Aorta (tissue), 5 donors: ENCODE measurements at places on chromosomes 3 and 15. TPM values are rescaled to one million over a fixed set of nuclear protein-coding genes. Genes with fewer than 3 reads are reported as not detected.

GCNT3 gene
- 10.5 TPM for polyA plus RNA-seq

P2RY13 gene
- polyA plus RNA-seq = 3.3 TPM

FAM107A gene
- polyA plus RNA-seq = 3.8 TPM

ARPP21 gene
- 9.5 TPM for polyA plus RNA-seq

TTC21A gene
- polyA plus RNA-seq = 1.8 TPM

VIPR1 gene
- 11.5 TPM for polyA plus RNA-seq

ENTPD3 gene
- polyA plus RNA-seq = 0.50 TPM

GUCA1C gene
- polyA plus RNA-seq = not detected

FYCO1 gene
- 27.9 TPM for polyA plus RNA-seq

SV2B gene
- not detected for polyA plus RNA-seq

DPPA2 gene
- not detected for polyA plus RNA-seq

KATNBL1 gene
- 16.4 TPM for polyA plus RNA-seq

- H3K4me1 ChIP-seq = no peaks in the 10 kb centered on the region
- no peak overlapping the region for H3K4me3 ChIP-seq
- H3K36me3 ChIP-seq = no peaks in the 10 kb centered on the region
- no peak overlapping the region for H3K27ac ChIP-seq
- DNase-seq = no peak
Measured at GRCh38 chr15:92600856-92601255, 54.7 kb downstream of the FAM174B start.

DNA sequence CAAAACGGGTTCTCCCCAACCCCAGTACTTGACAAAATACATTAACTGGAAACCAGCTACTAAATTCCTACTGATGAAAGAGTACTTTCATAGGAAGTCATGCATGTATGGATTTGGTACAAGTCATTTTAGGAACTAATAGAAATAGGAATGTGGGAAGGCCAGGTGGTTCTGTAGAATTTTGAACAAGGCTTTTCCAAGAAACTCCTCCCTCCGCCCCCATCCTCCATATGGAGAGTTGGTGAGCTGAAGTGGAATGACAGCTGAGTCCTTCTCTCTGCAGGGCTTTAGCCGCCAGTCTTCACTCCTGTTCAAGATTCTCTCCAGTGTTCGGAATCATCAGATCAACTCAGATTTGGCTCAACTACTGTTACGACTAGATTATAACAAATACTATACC is 33.2 kb downstream of the TUBGCP4 start:
- H3K4me3 ChIP-seq = no peak overlapping the region
- peaks cover 7% of the 10 kb centered on the region for H3K36me3 ChIP-seq
- H3K27me3 ChIP-seq = no peaks in the 10 kb centered on the region
- no peaks in the 10 kb centered on the region for H3K4me1 ChIP-seq

DNA sequence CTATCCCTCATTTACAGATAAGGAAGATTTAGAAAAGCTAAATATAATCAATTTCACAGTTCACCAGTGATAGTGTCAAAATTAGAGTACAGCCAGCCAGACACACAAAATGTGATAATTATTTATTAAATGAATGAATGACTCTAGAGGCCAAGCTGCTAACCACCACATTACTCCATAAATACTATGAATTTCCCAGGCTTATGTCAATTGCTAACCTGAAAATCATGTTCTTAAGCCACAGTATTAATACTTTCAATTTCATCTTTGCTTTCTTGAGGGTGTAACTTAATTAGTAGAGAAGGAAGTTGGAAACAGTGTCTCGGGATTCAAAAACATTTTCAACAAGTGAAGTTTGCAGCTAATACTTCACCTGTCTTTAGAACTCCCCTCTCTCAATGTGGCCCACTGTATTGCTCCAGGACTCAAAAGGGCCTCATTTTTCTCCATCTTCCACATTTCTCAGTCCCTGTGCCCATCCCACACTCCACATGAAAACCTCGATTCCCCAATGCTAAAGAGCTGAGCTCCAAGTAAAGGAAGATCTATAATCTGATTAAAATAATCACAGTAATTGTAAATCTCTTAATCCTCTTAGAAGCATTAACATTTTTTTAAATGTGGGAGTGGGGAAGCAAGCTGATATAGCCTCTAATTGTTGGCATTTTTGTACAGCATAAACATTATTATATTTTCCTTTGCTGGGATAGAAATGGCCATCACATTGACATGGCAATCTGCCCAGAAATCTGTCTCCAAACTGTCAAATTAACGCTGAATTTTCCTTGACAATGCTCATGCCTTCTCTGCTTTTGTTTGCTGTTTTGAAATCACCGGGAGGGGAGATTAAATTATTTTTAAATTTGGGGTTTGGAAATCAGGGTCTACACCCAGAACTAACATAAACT is 765.1 kb downstream of the ROBO1 start:
- no peaks in the 10 kb centered on the region for H3K36me3 ChIP-seq
- no peak for DNase-seq
- H3K4me1 ChIP-seq = no peaks in the 10 kb centered on the region
- no peaks in the 10 kb centered on the region for H3K27me3 ChIP-seq

DNA sequence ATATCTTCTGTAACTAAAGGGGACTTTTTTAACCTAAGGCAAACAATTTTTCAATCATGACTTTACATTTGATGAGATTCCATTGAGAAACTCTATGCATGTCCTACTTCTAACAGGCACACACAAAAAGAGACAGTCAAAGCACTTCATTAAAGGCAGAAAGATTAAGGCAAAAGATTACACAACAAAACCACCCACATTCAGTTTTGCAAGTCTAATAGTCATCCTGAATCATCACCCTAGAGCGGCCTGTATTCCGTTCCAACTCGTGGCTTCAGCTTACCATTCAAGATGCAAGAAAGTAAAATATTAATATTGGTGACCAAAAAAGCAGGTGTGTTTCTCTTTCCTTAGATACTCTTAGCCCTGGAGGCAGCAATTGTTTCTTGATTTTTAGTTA is 205.9 kb downstream of the P3H2 start:
- no peaks in the 10 kb centered on the region for H3K27me3 ChIP-seq
- H3K36me3 ChIP-seq = no peaks in the 10 kb centered on the region
- no peak overlapping the region for H3K27ac ChIP-seq
- H3K4me1 ChIP-seq = no peaks in the 10 kb centered on the region

DNA sequence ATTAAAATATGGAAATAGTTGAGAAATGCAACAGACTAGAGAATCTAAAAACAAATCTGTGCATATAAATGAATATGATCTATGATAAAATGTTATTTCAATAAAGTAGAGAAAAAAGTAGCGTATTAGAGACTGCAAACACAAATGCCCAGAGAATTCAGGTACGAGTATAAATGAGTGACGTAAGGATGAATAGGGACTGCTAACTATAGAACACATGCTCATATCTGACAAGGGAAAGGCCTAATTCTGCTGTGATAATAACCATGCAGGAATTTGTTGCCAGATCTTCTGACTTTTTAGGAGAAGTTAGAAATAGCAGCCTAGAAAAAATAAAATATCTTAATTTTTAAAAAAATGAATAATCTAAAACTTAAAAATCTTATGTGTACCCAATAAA is 73.1 kb downstream of the ESYT3 start:
- H3K27ac ChIP-seq = no peak overlapping the region
- no peaks in the 10 kb centered on the region for H3K27me3 ChIP-seq
- peaks cover 2% of the 10 kb centered on the region for H3K36me3 ChIP-seq
- DNase-seq = no peak

DNA sequence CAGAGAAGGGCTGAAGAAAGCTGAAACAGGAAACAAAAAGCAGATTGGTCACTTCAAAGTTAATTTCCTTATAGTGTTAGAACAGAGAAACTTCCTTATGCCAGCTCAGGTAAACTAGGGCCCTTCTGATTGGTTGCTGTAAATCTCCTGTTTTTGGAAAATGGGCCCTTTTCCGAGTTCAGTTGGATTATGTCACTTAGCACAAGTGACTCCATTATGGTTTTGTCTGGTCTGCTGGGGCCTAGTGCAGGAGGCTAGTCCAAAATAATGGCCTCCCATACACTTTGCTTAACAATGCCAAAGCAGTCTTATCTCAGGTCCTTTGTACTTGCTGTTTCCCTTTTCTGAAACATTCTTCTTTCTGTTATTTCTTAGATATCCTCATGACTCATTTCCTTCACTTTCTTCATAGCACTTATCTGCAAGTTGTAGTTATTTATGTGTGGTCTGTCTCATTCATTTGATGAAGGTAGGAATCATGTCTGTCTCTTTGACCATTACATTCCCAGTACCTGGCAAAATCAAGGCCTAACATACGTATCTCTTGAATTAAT is 7.7 kb upstream of the DCP1A start:
- no peaks in the 10 kb centered on the region for H3K36me3 ChIP-seq
- H3K4me3 ChIP-seq = no peak overlapping the region
- H3K27me3 ChIP-seq = no peaks in the 10 kb centered on the region
- no peak for DNase-seq
- no peak overlapping the region for H3K27ac ChIP-seq

- no peaks in the 10 kb centered on the region for H3K27me3 ChIP-seq
- no peaks in the 10 kb centered on the region for H3K36me3 ChIP-seq
- H3K4me3 ChIP-seq = no peak overlapping the region
- no peaks in the 10 kb centered on the region for H3K4me1 ChIP-seq
- no peak for DNase-seq
Measured at GRCh38 chr3:23985747-23986544, 40.9 kb downstream of the NR1D2 start.

DNA sequence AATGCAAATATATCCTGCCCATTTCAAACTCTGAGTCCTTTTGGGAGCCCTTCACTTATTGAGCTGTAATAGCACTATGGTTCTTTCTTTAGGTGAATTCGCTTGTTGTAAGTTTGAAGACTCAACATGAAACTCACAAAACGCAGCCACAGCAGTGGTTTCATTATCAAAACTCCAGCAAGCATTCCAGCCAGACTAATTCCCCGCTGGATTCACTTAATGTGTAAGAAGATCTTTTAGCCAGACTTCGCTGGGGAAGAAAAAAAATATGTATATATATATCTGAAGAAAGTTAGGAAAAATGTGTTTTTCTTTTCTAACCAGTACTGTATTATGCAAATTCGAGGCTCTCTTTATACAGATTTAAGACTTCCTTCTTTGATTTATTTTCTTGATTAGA is 241.1 kb downstream of the WNT5A start:
- no peak overlapping the region for H3K4me3 ChIP-seq
- H3K27ac ChIP-seq = no peak overlapping the region
- H3K4me1 ChIP-seq = no peaks in the 10 kb centered on the region
- no peaks in the 10 kb centered on the region for H3K36me3 ChIP-seq

DNA sequence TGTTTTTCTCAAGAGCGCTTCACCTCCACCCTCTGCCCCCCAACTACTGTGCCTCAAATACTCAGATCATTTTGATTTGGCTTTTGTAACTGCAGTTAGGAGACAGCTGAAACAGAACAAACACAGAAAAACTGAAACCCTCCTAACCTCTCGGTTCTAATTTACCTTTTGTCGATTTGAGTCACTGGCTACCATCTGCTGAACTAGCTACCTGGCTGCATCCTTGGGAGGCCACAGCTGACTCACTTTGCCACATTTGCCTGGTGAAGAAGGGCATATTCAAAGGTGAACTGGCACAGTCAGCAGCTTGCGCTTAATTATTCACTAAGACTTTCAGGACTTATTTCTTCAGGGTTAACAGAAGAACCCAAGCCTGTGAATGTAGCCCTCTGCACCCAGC is 117.7 kb downstream of the FOXB1 start:
- H3K27me3 ChIP-seq = no peaks in the 10 kb centered on the region
- no peak overlapping the region for H3K4me3 ChIP-seq
- no peak for DNase-seq
- no peak overlapping the region for H3K27ac ChIP-seq
- H3K36me3 ChIP-seq = no peaks in the 10 kb centered on the region
- no peaks in the 10 kb centered on the region for H3K4me1 ChIP-seq

DNA sequence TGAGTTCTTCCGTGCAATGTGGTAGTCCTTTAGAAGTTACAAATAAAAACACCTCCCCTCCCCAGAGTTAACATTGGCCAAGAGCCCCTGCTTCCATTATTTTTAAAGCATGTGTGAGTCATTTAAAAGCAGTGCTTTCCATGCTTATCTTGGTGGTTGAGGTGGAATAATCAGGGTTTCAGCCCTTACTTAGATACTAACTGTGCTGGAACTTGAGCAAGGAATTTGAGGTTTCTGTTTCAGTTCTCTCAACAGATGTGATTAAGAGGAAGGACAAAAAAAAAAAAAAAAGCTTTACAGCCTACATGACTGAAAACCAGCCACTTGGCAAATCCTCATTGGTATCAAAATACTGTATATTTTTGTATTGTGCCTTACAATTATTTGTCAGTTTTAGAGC is 64.5 kb downstream of the CGNL1 start:
- no peak for DNase-seq
- no peaks in the 10 kb centered on the region for H3K4me1 ChIP-seq
- H3K27me3 ChIP-seq = no peaks in the 10 kb centered on the region

- no peak overlapping the region for H3K27ac ChIP-seq
Measured at GRCh38 chr15:53226559-53226958, 436.4 kb upstream of the ONECUT1 start.

GRCh38 chr3:9087831-9088413 is 124.7 kb upstream of the RAD18 start:
- H3K27me3 ChIP-seq = no peaks in the 10 kb centered on the region
- no peak overlapping the region for H3K4me3 ChIP-seq
- H3K36me3 ChIP-seq = no peaks in the 10 kb centered on the region

- H3K27me3 ChIP-seq = no peaks in the 10 kb centered on the region
- H3K4me1 ChIP-seq = no peaks in the 10 kb centered on the region
- no peak overlapping the region for H3K4me3 ChIP-seq
- no peak overlapping the region for H3K27ac ChIP-seq
- DNase-seq = no peak
Measured at GRCh38 chr3:131555456-131555855, 52.7 kb upstream of the MRPL3 start.

GRCh38 chr3:191770541-191770940 is 309.6 kb downstream of the PYDC2 start:
- no peaks in the 10 kb centered on the region for H3K36me3 ChIP-seq
- DNase-seq = no peak
- no peaks in the 10 kb centered on the region for H3K4me1 ChIP-seq

GRCh38 chr15:71109905-71110304 is 5.4 kb upstream of the THSD4 start:
- H3K4me1 ChIP-seq = no peaks in the 10 kb centered on the region
- H3K27ac ChIP-seq = no peak overlapping the region
- H3K27me3 ChIP-seq = no peaks in the 10 kb centered on the region
- DNase-seq = no peak
